ENCODE measurements at places on chromosomes 1 and 21. TPM values are rescaled to one million over a fixed set of nuclear protein-coding genes. Genes with fewer than 3 reads are reported as not detected.

Gene PGLYRP4
- not detected for polyA plus RNA-seq

Gene RAB13
- polyA plus RNA-seq: 275 TPM

Gene FAM167B
- polyA plus RNA-seq: 9.0 TPM

Gene IL19
- polyA plus RNA-seq: not detected

Gene TNNI3K
- polyA plus RNA-seq: 3.0 TPM

DNA sequence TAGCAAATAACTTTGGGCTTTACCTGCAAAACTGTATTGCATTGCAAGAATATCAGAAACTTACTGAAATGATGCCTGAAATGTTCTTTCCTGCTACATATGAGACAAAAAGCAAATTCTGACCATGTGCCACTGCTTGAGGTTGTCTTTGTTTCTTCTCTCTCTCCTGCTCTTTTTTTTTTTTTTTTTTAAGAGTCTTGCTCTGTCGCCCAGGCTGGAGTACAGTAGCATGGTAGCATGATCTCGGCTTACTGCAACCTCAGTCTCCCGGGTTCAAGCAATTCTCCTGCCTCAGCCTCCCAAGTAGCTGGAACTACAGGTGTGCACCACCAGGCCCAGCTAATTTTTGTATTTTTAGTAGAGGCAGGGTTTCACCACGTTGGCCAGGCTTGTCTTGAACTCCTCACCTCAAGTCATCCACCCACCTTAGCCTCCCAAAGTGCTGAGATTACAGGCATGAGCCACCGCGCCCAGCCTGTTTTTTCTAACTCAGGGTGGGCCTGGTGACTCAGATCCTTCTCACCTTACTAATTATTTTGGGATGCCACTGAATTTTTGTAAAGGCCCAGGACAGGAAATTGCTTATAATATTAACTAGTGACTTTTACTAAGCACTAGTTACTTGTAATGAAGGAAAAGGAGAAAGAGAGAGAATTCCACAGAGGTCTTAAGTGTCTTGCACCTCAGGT lies 35.9 kb downstream of the DNASE2B start:
- no peak for DNase-seq

- DNase-seq: no peak
Measured at GRCh38 chr1:209490013-209490412, 93.5 kb upstream of the CAMK1G start.

DNA sequence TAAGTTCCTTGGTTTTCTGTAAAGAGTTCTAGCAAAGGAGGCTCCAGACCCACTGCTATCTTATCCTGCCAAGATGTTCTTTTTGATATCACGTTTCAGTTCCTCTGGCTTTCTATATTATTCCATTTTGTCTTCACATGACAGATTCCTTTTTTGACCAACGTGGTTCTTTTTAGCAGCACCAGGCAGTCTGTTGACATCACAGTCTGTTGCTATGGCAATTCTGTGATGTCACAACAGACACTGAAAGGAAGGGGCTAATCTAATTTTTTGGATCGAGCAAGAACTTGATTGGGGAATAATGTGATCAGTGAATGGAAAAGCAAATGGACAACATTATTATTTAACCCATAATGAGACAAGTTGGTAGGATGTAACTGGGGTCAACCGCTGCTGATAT lies 64.5 kb upstream of the GOLT1A start:
- peak; percentile 3 for DNase-seq

- peak; percentile 57 for DNase-seq
Measured at GRCh38 chr1:226682871-226683814, 55.9 kb downstream of the ITPKB start.

DNA sequence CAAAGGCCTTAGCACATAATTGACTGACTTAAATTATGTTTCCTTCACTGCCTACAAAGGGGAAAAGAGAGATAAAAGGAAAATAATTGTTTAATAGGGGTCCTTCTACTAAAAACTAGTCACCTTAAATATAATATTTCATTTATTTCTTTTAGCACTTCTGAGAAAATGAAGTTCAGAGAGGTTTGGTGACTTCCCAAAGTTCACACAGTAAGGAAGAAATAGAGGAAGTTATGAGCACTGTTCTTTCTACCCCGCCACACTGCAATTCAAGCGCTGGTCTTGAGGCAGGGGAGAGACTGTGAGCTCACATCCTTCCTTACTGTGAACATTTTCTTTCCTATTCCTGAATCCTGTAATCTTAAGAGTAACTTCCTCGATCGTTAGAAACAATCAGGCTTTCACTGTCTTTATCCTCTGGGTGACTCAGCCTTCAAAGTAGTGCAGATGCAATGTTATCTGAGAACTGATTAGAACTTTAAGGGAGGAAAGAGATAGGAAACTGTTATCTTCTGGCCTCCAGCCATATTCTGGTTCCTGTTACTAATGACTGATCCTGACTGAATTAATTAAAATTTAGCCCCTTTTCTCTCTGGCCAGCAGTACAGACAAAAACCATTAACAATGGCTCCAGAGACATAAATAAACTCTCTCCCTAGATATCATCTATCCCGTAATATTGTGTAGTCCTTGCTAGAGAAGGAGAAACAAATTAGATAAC lies 6.8 kb downstream of the RGS5 start:
- DNase-seq: no peak

DNA sequence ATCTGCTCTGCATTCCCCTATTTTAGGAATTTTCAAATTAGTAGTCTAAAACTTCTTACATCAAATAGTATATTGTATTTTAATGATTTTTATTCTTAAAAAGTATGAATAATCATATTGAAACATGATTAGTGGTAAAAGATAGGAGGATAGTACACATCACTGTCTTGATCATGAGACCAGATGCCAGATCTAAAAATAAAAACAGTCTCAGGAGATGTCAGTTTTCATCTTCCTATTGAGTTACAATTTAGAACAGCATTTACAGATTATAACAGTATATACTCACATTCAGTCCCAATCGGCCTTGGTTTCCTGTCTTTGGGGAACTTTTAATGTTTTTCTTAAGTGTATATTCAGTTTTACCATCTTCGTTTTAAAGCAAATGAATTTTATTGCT lies 95.9 kb downstream of the USP25 start:
- no peak for DNase-seq

GRCh38 chr21:16912075-16912474 lies 600.8 kb upstream of the CXADR start:
- no peak for DNase-seq

DNA sequence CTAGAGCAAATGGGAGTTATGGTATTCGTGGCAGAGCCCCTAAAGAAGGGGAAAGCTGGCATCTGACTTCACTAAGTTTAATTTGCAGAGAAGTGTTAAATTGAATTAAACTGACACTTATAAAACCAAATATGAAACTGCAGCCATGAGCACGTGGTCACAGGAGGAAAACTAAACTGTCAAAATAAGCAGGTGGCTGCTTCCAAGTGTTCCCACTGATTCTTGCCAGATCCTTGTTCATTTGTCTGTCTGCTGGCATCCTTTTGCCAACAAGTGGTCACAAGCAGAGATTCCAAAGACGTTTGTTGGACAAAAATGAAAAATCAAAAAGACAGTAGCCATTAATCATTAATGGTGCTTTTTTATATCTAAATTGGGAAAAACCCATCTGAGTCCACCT lies 6.5 kb upstream of the CELA2B start:
- no peak for DNase-seq

DNA sequence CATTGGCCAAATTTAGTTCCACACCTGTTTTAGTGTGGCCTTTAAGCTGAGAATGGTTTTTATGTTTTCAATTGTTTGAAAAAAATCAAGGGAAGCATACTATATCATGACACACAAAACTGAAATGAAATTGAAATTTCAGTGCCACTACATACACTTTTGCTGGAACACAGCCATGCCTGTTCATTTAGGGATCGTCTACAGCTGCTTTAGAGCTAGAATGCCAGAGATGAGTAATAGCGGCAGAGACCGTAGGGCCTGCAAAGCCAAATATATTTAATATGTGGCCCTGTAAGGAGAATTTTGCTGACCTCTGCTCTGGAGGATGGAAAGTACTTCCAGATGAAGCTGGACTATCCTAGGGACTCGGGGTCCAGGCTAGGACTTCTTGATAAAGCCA lies 62.5 kb upstream of the LYST start:
- no peak for DNase-seq
